ENCODE measurements at places on chromosomes 1 and 21. TPM values are rescaled to one million over a fixed set of nuclear protein-coding genes. Genes with fewer than 3 reads are reported as not detected.

The FAM78B gene
- 0.21 TPM for total RNA-seq

The IVL gene
- total RNA-seq = 0.43 TPM

The GJB5 gene
- total RNA-seq = 65.4 TPM

The CLIC6 gene
- not detected for total RNA-seq

The NTNG1 gene
- 3.6 TPM for total RNA-seq

All from tracheal epithelial cell (primary cell).